Left kidney (tissue), 8 donors: ENCODE measurements at places on chromosomes 6 and 20. TPM values are rescaled to one million over a fixed set of nuclear protein-coding genes. Genes with fewer than 3 reads are reported as not detected.

Gene SKIC2
- 60.8 TPM for polyA plus RNA-seq

DNA sequence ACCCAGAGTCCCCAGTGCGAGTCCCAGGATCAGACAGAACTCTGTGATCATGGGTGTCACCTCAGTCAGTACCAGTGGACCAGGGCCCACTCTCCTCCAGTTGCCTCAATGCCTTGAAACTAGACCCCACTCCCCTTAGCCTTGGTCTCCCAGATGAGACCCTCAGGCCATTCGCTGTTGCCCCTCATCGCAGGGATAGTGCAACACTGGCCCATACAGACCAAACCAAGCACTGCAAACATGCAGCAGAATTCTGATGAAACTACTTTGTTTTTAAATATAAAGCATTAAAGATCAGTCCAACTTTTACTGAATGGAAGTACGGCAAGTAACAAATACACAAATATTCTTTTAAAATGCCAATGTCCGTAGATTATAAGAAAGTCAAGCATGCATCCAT, 101.2 kb upstream of the NT5E start:
- DNase-seq = no peak

DNA sequence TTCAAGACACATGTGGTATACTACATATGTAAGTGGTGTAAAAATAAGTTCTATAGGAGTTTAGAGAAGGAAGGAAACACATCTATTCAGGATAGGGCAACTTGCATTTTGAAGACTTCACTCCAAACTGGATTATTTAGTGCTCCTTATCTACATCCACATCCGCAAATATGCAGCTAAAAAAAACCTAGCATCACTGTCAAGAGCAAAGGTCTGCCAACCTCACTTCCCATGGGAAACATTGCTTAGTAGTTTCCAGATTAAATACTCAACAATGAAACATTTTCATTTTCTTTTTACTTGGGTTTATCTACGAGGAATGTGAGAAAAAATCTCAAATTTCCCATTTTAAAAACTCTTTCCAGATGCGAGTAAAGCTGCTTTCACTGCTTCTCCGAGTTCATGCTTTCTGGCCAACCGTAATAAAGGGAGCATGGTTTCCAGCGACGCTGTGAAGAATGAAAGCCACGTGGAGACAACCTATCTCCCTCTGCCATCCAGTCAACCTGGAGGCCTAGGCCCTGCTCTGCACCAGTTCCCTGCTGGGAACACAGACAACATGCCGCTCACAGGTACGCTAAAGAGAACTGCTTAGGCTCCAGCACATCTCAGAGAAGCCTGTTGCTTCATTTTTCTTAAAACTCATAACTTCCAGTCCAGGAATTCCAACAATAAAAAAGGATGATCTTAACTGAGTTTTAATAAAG, 48.2 kb downstream of the RFX6 start:
- no peak for DNase-seq

GRCh38 chr20:61443443-61444126, 191.5 kb downstream of the CDH4 start:
- DNase-seq = no peak

- DNase-seq = no peak
These were observed 403.3 kb downstream of the TAF4 start for GRCh38 chr20:61662226-61662967.

- DNase-seq = no peak
These were observed 41.1 kb upstream of the PTGIS start for GRCh38 chr20:49608752-49609670.
